ENCODE measurements at places on chromosomes 12 and 14. TPM values are rescaled to one million over a fixed set of nuclear protein-coding genes. Genes with fewer than 3 reads are reported as not detected.

LPAR5 gene
- 1.3 TPM for polyA plus RNA-seq

PLEKHA5 gene
- polyA plus RNA-seq: 39.8 TPM

KRT78 gene
- not detected for polyA plus RNA-seq

NGB gene
- polyA plus RNA-seq: not detected

RHEBL1 gene
- 3.5 TPM for polyA plus RNA-seq

AKAP3 gene
- 1.4 TPM for polyA plus RNA-seq

C1QL4 gene
- not detected for polyA plus RNA-seq

DNA sequence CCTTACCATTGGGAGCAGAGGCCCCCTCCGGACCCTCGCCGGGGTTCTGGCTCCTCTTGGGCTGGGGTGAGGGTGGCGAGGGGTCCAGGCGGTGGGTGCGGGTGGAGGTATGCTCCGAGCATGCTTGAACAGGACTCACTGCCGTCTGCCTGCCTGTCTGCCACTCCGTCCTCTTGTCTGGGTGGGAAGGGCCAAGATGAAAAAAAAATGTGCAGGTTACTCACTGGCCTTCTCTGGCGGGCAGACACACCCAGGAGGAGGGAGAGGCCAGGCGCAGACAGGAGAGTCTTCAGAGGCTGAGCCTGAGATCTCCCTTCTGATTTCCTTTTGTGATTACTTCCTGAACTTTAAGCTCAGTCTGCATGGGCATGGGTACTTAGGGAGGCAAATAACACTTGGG lies 76.1 kb downstream of the STON2 start:
- DNase-seq: no peak

GRCh38 chr12:30794591-30795409 lies 40.0 kb upstream of the CAPRIN2 start:
- no peak for DNase-seq

- peak; percentile 90 for DNase-seq
These were observed 158.0 kb downstream of the EGLN3 start for GRCh38 chr14:33792720-33793368.

GRCh38 chr14:88352698-88353097 lies 29.6 kb upstream of the KCNK10 start:
- no peak for DNase-seq

GRCh38 chr12:1099158-1099557 lies 108.1 kb downstream of the ERC1 start:
- DNase-seq: no peak

- DNase-seq: no peak
These were observed 13.8 kb downstream of the LGMN start for GRCh38 chr14:92734618-92735017.

GRCh38 chr12:90226211-90226610 lies 517.6 kb upstream of the ATP2B1 start:
- no peak for DNase-seq

- no peak for DNase-seq
These were observed 248.7 kb upstream of the EGLN3 start for GRCh38 chr14:34199585-34199984.

- DNase-seq: no peak
These were observed 7.6 kb upstream of the EID3 start for GRCh38 chr12:104295954-104296353.

DNA sequence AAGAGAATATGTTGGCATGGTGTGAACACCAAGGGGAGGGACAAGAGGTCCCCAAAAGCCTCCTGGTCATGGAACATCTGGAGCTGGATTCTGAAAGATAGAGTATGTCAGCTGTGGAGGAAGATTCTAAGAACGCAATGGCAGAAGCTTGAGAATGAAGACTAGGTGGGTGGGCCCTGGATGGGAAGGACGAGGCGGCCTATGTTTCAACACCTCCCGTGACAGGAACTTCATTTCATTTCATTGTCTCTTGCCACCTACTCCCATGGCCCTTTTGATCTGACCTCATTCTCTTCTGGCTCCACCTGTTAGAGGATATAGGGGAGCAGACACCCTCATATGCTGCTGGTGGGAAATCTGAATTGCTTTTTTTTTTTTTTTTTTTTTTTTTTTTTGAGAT lies 3.3 kb downstream of the UNG start:
- no peak for DNase-seq

DNA sequence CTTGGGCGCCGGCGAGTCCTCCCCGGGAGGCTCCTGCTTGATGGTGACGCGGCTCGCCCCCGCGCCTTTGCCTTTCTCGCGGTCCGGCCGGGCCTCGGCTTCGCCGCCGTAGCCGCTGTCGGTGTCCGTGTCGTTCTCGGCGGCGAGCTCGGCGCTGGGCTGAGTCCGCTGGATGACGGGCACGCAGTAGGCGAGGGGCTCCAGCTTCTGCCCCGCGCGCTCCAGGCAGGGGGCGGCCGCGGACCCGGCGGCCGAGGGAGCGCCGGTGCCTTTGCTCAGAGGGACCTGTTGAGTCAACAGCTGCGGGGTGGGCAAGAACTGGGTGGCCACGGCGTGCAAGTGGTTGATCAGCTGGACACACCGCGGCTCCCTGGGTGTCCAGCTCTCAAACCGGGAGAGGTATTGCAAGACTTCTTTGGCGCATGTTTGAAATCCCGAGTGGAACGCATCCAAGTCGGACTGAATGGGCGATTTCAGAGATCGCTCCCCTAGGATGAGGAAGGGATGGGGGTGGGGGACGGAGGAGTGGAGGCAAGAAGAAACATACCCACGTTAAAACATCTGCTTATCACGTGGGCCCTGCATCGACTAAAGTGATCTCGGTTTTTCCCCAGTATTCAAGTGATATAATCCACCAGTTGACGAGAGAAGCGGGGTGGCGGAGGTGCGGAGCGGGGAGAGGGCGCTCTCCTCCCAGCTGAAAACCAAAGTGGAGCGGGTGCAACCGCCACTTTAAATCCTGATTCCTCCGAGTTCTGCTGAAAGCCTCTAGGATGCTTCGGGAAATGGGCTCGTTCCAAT lies 2.0 kb downstream of the BHLHE41 start:
- no peak for DNase-seq

GRCh38 chr12:53431187-53431586 lies 7.5 kb downstream of the AMHR2 start:
- DNase-seq: no peak

DNA sequence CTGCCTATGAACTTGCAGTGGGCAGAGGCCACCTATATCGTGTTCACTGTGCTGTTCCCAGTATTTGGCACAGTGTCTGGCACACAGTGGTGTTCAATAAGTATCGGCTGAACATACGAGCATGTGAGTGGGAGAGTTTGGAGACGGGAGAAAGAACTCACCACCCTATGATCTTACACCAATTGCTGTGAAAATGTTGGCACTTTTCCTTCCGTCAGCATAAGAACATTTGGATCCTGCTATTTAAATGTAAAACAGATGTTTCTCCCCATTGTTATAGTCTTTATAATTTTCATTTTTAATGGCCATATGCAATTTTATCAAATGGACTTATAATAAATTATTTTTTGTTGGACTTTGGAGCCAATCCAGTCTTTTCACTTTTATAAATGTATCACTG lies 144.4 kb downstream of the EFCAB11 start:
- DNase-seq: no peak

DNA sequence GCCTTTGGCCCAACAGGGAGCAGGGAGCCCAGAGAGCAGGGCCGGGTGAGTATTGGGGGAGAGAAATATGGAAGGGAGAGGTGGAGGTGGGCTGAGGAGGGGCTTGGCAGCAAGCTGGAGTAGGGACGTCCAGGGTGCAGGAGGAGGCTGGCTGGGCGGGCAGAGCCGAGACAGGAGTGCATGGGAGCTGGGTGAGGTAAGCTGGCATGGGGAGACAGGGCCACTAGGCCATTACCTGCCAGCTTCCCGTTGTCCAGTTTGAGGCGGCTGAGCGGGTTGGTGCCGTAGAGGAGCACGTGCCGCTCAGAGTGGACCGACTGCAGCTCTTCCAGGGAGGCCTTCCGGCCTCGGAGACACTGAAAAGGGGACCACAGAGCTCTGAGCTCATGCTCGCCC lies 18.3 kb downstream of the SLC48A1 start:
- no peak for DNase-seq

GRCh38 chr12:28814246-28814645 lies 334.8 kb upstream of the FAR2 start:
- no peak for DNase-seq

- no peak for DNase-seq
These were observed 107.2 kb upstream of the DDHD1 start for GRCh38 chr14:53260286-53260685.

DNA sequence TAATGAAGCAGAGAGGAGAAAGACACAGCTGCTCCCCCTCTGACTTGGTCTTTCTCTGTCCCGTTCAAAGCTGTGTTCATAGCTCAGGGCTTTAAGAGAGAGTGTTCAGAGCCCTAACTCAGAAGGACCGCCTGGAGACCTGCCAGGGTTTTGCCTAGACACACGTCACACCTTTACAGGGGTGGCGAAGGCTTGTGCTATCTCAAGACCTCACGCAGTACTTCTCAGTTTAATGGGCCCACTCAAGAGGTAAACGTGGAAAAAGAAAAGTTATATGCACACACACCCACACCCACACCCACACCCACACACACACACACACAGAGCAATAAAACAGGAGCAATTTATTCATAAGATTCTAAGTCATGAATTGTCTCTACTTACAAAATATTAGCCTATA lies 374.3 kb downstream of the C12orf75 start:
- DNase-seq: peak; percentile 32

Measured in right lung (tissue), 10 donors.